ENCODE measurements at places on chromosomes 13 and 19. TPM values are rescaled to one million over a fixed set of nuclear protein-coding genes. Genes with fewer than 3 reads are reported as not detected.

Gene RASIP1
- 7.4 TPM for total RNA-seq

Gene PLPPR3
- 30.2 TPM for total RNA-seq

Gene ZSCAN4
- total RNA-seq: not detected

Gene TEKTIP1
- 8.6 TPM for total RNA-seq

Gene ERICH4
- not detected for total RNA-seq

Gene TUBGCP3
- total RNA-seq: 42.1 TPM
